ENCODE measurements at places on chromosomes 16 and 17.

- DNase-seq, result no peak
Observed at GRCh38 chr17:78488867-78489634, 88.1 kb downstream of the DNAH17 start.

- DNase-seq, result no peak
Observed at GRCh38 chr17:45785480-45786193, 1.5 kb downstream of the CRHR1 start.

DNA sequence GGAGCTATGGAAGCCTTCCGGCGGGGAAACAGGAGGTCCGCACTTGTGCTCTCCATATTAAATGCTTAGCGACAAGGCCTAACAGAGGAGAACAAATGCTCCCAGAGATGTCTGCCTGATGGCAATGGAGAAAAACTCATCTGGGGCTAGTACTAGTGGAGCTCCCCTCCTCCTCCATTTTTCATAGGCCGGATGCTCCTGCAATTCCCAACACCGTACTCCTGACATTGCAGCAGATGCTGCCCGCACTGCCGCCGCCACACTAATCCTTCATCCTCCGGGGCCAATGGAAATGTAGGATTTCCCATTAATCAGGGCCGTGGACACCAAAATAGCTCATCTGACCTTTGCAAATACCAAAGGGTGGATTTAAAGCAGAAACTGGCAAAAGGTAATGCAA, 27.5 kb downstream of the TOM1L2 start:
- DNase-seq, result peak; percentile 15

GRCh38 chr17:44279666-44280391, 11.9 kb upstream of the SLC4A1 start:
- DNase-seq, result no peak

- DNase-seq, result peak; percentile 60
Observed at GRCh38 chr16:30395155-30395991, at the start of gene ZNF48. Gene ZNF48 (plus strand): TSS chr16:30395420. CDS start chr16:30395795, 375 bp downstream.

GRCh38 chr17:7916808-7917207, 719 bp upstream of the RNF227 start:
- DNase-seq, result no peak

GRCh38 chr16:27503662-27504061, 46.1 kb downstream of the GTF3C1 start:
- DNase-seq, result no peak

- no peak for DNase-seq
Observed at GRCh38 chr17:27631411-27631760, 398 bp downstream of the LGALS9 start.
